ENCODE measurements at places on chromosomes 4 and X. TPM values are rescaled to one million over a fixed set of nuclear protein-coding genes. Genes with fewer than 3 reads are reported as not detected.

IBSP gene
- not detected for total RNA-seq

VCX3A gene
- not detected for total RNA-seq

TEX11 gene
- total RNA-seq: not detected

RPL10 gene
- 5,424 TPM for total RNA-seq

USP17L17 gene
- total RNA-seq: not detected

SYN1 gene
- total RNA-seq: 0.21 TPM

HS3ST1 gene
- total RNA-seq: 0.90 TPM

TMPRSS11B gene
- not detected for total RNA-seq

COX7B gene
- 625 TPM for total RNA-seq

MCF2 gene
- 0.10 TPM for total RNA-seq

SYTL4 gene
- total RNA-seq: 3.8 TPM

ADH4 gene
- total RNA-seq: not detected

DOCK11 gene
- 7.1 TPM for total RNA-seq

VCX3B gene
- not detected for total RNA-seq

SSX2 gene
- not detected for total RNA-seq

CTSO gene
- 1.0 TPM for total RNA-seq

PRDM8 gene
- total RNA-seq: 0.27 TPM

NR0B1 gene
- 25.0 TPM for total RNA-seq

BCAP31 gene
- 350 TPM for total RNA-seq

MAGEA10 gene
- total RNA-seq: 0.07 TPM

MAOB gene
- total RNA-seq: 0.25 TPM

EPGN gene
- total RNA-seq: not detected

PLS3 gene
- 214 TPM for total RNA-seq

EXOC1 gene
- total RNA-seq: 15.2 TPM

ELOVL6 gene
- 15.3 TPM for total RNA-seq

CYSLTR1 gene
- total RNA-seq: not detected

PASD1 gene
- total RNA-seq: not detected

RNF212 gene
- total RNA-seq: 3.4 TPM

ASB12 gene
- total RNA-seq: not detected

Measured in A549 treated with GW870086 at 1 μM for 4 hours (cell line).